ENCODE measurements at places on chromosomes 5 and 9.

- no peak for DNase-seq
Measured at GRCh38 chr9:133645021-133645765, 9.0 kb downstream of the DBH start.

- DNase-seq, result no peak
Measured at GRCh38 chr5:173764332-173765028, 123.7 kb upstream of the CPEB4 start.

- DNase-seq, result no peak
Measured at GRCh38 chr5:74280306-74280705, 360.2 kb downstream of the ENC1 start.

DNA sequence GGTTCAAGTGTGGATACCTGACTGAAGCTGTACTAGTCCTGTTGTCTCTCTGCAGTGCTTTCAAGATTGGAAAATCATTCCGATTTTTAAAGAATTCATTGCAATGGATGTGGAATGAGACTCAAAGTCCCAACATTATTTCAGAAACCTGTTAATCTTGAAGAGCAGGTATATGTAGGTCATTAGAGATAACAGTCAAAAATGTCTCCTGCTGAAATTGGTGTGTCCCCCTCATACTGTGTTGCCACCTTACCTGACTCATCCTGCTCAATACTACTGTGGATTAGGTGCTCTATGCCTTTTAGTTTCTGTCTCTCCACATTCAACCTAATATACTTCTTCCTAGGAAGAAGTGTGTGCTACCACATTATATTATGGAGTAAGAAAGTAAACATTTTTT is 91.1 kb upstream of the NR3C1 start:
- no peak for DNase-seq

DNA sequence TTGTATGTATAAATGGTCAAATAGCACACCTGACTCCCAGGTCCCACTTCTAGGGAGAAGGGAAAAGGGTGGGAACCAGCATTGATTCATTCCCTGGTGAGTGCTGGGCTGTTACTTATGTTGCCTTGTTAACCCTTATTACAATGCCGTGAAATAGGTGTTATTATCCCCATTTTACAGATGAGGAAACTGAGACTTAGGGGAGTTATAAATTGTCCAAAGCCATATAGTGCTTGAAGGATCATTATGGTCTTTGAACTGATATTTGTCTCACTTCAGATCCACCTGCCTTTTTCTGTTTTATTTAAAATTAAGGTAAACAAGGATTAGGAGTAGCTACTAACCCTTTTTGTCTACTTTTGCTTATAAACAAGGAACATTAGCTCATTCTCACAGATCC is 16.5 kb downstream of the TMEM268 start:
- no peak for DNase-seq

GRCh38 chr5:138948471-138949222 is 73.5 kb upstream of the LRRTM2 start:
- no peak for DNase-seq

GRCh38 chr5:176155922-176156359 is 82.3 kb upstream of the SIMC1 start:
- DNase-seq, result no peak

- no peak for DNase-seq
Measured at GRCh38 chr5:115709585-115709984, 83.7 kb upstream of the TMED7 start.

GRCh38 chr5:152560512-152561137 is 155.5 kb upstream of the NMUR2 start:
- DNase-seq, result peak; percentile 53

DNA sequence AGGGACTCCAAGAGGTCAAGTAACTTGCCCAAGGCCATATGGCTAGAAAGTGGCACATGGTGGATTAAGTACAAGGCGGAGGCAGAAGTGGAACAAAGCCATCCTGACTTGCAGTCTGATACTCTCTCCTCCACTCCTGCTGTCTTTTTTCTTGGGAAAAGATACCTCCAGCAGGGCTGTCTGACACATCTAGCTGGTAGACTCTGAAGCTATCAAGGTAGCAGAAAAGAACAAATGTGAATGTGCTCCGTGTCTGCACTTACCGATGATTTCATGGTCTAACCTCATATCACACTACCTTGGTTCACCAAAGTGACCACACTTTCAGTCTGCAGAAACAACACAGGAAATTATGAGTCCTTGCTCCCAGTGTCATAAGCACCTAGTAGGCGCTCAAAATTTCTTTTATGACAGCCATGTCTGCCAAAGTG is 284.8 kb downstream of the CRB2 start:
- DNase-seq, result no peak

DNA sequence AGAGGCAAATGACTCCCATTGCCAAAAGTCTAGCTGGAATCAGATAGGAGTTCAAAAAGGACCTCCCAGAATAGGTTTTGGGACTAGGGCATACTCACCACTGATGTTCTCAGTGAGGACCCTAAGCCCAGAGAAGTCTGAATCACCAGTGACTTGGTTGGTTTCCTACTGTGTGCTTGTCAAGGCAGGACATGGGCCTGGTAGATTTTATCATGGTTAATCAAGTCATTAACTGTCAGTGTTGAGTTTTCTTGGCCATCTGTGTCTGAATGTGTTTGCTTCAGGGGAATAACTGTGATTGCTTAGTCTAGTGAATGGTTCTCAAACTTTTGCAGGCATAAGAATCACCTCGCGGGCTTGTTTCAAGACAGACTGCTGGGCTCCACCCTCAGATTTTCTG is 99.0 kb upstream of the GDNF start:
- DNase-seq, result no peak

DNA sequence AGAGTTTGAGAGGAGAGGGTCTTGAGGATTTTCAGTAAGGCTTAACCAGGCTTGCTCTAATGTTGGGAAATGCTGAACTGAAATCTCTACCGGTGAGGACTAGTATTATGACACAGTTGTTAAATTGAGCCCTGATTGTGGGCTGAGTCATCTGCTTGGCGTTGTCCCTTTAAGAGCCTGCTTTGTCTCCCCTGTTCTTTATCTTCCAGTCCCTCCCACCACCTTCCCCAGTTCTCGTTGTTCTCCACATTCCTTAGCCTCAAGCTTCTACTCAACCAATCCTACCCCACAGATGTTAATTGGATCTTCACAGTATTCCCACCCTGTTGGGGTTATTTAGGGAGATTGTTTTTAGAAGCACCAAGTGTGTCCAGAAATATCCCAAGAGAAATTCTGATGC is 57.6 kb downstream of the ANKRD55 start:
- no peak for DNase-seq

DNA sequence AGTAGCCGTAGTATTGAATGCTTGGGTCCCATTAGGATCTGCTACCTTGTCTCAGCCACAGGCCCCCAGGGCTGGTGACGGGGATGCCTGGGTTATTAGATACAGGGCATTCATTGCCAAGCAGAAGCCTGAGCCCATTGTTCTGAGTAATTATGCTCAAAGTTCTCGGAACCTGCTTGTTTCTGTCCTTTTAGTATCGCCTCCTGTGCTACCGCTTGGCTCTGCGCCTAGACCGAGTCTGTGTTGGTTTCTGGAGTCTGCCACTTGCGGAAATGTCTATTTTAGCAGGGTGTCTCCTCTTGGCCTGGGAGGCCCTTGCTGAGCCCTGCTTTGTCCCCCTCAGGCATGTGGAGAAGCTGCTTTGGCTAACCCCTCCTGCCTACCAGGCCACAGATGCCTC is 506.1 kb downstream of the BNC2 start:
- no peak for DNase-seq

- no peak for DNase-seq
Measured at GRCh38 chr5:16866795-16867576, 69.1 kb downstream of the MYO10 start.

- no peak for DNase-seq
Measured at GRCh38 chr5:146993876-146994530, 115.4 kb upstream of the PPP2R2B start.

DNA sequence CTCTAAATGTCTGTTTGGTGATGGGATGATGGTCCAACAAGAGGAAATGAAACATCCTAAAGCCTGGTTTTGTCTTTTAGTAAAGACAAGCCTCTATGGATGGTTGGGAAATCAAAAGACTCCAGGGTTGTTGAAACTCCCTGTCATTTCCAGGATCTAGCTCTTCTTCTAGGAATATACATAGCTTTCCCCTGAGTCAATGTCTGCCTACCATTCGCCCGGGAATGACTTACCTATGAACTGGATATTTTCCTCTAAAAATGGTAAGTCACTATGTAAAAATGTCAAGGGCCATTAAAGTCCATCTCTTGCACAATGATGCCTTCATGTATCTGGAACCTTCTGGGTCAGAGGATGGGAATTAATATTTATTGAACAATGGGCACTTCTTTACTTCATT is 11.1 kb upstream of the KIF12 start:
- no peak for DNase-seq

DNA sequence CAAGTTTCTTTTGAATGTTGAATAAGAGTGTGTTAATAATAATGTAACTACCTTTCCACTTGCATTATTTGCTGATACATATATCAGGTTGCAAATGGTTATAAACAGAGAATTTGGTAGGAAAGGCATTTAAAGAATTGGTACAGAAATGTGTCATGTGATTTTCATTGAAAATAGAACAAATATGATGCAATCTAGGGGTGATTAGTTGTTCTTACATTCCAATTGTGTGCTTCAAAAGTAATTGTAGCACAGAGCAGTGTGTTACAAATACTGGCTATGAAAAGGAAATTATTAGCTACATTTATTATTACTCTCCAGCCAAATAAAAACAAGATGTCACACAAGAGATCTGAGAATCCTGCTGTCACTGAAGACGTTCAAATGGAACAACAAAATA is 61.8 kb upstream of the PRDM9 start:
- DNase-seq, result no peak

DNA sequence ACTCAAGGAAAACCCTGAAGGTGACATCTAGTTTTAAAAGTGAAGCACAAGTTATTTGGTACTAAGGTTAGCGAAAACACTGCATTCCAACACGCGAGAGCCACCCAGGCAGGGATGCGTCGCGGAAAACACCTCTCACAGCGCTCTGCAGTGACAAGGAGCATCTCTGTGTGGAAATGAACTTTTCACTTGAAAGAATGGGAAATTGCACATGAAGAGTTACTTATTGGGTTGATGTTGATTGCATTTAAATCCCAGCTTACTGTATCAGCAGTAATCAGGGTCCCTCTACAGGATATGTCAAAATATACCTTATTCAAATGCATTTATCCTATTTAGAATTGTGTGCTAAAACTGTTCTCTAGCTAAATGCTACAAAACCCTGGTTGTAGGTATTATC is 144.4 kb downstream of the BNC2 start:
- DNase-seq, result no peak

- DNase-seq, result no peak
Measured at GRCh38 chr9:126423142-126423915, 96.7 kb downstream of the MVB12B start.

DNA sequence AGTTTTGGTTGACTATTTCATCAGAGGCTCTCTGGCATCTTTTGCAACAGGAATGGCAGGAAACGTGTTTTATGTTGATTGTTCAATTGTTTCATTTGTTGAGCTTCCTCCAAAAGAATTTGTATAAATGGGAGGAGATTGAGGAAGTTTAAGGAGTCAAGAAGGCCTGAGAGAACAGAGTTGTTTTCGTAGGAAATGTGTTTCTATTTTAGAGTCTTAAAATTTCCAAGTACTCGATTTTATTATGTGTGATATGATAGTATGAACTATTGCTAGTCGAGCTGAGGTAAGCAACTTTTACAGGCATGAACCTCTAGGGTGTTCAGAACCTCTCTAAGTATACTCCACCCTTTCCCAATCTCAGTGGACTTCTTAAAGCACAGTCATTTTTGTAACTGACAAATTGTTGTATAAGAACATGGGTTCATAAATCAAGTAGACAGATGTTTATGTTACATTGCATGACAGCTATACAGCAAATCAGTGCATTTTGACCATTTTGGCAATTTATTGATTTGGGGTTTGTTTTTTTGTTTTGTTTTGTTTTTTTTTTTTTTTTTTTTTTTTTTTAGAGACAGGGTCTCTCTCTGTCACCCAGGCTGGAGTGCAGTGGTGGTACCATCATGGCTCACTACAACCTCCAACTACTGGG is 47.4 kb downstream of the POLK start:
- no peak for DNase-seq

GRCh38 chr9:136882109-136882946 is 4.0 kb upstream of the TRAF2 start:
- DNase-seq, result no peak

GRCh38 chr5:3195994-3196393 is 399.6 kb upstream of the IRX1 start:
- no peak for DNase-seq

DNA sequence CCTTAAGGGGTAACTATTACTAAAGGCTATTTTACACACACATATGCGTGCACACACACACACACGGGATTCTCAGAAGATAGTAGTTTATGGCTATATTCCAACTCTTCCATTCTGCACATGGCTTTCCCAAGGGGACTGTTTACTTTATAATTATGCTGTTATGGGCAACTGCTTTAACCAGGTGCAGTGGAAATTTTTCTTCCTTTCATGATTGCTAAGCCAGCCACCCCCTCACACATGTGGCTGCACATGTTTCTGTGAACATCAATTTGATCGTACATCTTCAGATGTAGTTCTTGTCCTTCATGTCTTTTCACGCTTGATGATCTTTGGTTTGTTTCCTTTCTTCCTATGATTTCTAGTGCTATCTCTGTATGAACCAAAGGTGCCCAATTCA is 37.0 kb downstream of the MRPS30 start:
- DNase-seq, result no peak

All from left kidney (tissue), 8 donors.